ENCODE measurements at places on chromosomes 2 and 18. TPM values are rescaled to one million over a fixed set of nuclear protein-coding genes. Genes with fewer than 3 reads are reported as not detected.

DNA sequence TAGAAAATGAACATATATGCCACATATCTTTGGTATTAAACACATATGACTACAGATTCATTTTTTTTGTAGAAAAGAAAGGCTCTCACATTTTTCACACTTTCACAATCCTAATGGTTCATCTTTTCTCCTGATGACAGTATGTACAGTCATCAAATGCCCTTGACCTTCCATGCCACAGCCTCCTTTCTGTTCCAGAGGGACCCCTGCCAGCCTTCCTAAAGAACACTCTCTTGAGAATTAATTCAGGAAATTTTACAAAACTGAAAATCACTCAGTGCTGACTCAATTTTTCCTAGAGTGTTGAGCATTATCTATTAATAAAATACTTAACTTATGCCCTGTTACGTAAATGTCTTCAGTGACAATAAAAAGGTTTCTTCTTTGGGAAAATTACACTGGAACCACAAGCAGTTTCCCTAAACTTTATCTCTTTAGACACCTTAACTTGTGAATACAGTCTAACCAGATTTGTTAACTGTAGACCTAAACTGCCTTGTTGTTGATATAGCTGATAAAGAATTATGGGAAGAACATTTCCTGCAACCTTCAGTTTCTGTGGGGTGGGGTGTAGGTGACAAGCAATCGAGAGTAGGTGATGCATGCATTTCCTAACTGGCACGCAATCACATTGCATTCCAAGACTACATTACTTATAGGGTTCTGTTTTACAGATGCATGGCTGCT, 15.3 kb upstream of the ACOXL start:
- DNase-seq, result peak; percentile 7

DNA sequence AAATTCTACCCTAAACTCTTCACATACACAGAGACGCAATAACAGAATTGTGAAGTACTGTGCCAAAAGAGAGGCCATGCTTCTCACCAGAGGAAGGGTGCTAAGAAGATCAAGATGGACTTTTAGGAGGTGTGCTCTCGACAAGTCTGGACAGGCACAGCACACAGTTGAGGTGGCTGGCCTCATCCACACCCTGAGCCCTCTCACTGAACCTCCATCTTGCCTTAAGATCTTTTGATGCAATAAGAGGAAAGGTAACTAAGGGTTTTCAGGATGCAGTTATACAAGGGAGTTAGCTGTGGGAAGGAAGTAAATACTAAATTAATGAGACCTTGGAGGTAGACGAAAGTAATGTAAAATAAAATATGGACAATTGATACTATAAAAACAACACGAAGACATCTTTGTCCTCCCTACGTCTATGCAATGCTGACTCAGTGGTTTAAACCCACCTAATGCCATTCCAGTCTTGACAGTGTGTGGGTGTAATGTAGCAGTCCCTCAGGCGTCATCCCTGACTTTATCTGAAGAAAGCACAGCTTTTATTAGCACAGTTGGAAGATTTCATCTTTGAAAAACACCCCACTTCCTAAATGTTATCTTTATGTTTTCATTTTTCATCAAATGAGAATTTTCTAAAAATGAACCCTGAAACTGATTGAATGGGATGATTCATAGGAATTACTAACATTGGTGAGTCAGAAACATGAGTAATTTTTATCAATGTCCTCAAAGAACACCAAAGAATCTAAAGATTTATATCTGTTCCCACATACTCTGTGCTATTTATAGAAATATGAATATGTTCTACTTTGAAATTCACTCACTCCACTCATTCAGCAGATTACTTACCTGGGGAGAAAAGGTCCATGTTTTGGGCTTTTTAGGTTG, 34.0 kb upstream of the MALL start:
- DNase-seq, result peak; percentile 61

DNA sequence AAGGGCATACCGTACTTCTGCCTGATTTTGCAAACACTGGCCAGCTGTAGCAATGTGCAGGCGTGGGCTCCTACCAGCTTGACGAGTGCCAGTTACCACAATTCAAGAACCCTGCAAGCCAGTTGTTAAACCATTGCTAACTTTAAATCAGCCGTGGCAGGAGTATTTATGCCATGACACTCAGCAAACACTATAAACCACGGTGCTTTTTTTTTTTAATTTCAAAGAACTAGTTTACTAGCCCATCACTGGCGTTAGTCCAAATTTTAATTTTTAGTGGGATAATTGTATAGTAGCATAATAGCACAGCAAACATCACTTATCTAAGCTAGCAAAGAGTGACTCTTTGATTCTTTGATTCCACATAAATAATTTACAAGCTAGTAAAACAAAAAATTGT, 111.1 kb downstream of the COL4A4 start:
- DNase-seq, result peak; percentile 33

The HPCAL1 gene
- total RNA-seq, result 64.9 TPM

The ME2 gene
- total RNA-seq, result 77.1 TPM

Data from renal cortical epithelial cell (primary cell).